Islet precursor cell (in vitro differentiated cells): ENCODE measurements at places on chromosomes 1 and 21.

DNA sequence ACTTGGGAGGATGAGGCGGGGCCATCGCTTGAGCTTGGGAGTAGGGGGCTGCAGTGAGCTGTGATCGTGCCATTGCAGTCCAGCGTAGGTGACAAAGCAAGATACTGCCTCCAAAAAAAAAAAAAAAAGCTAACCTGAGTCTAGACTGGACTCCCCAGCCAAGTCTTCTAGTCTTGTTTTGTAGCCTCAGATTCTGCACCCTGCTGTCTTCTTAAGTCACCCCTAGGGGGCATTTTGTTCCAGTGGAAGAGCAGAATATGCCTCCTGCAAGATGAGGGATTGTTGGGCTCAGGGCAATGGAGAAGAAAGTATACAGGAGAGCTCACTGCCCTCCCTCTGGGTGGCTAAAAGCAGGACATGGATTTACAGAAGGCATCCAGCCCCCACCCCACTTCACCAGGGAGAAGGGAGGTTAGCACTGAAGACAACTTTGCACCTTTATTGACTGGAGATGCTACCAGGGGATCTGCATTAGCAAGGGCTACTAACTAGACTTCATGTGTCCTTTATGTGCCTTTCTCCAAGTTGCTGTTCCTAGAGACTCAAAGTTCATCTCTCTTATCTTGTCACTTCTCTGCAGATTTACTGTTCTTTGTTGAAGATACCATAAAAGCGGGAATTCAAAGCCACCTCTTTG is 15.3 kb upstream of the RNF187 start:
- no peak for DNase-seq

DNA sequence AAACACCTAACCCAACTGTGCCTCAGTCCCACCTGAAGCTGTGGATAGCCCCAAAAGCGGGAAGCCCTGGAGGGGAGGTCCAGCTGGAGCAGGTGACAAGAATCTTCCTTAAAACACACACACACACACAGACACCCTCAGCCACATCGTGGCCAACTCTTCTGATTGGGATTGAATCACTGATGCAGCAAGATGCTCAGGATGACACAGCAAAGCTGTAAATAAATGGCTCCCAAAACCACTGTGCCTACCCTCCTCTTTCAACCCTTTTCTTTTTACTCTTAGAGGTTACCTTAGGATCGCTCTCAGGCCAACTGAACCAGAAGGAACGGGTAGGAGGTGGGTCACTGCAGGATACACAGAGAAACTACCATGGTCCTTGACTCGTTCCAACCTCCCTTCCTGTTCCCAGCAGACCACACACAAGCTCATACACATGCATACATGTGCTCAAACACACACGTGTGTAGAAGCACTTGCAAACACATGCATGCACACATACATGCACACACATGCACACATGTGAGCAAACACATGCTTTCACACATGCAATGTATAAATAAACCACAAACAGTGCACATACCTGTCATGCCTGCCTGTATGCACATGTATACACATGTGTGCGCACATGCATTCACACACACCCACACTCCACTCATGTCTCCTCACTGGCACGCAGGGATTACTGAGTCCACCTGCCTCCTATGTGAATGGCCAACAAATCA is 14.4 kb downstream of the CAPN9 start:
- no peak for DNase-seq

DNA sequence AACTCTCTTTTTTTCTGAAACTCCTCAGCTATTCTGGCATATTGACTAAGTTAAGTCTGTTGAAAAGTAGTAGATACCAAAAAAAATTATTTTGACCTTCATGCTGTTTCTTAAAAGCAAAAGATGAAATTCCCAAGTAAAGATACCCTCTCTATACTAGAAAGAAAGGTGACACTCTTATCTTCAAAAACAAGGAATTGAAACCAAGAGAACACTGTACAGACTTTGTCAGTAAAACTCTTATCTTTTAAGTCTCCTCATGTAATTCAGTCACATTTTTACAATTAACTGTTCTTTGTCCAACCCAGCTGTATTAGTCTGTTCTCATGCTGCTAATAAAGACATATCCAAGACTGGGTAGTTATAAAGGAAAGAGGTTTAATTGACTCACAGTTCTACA is 496.2 kb downstream of the LTN1 start:
- DNase-seq = no peak

DNA sequence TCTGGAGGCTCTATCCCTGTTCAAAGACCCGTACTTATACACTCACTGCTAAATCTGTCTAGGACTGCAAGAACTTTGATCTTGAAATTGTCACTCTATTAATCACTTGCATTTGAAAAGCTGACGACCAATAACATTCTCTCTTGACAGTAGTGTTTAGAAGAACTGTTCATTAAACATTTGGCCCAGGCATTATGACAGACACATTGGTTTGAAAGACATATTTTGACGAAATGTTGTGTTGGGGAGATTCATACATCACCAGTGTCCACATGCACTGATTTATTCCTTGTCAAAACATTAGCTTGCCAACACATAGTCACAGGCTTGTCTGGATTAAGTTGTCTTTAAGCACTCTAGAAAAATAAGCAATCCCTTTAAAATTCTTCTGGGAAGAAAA is 951.3 kb downstream of the ADGRL2 start:
- no peak for DNase-seq

DNA sequence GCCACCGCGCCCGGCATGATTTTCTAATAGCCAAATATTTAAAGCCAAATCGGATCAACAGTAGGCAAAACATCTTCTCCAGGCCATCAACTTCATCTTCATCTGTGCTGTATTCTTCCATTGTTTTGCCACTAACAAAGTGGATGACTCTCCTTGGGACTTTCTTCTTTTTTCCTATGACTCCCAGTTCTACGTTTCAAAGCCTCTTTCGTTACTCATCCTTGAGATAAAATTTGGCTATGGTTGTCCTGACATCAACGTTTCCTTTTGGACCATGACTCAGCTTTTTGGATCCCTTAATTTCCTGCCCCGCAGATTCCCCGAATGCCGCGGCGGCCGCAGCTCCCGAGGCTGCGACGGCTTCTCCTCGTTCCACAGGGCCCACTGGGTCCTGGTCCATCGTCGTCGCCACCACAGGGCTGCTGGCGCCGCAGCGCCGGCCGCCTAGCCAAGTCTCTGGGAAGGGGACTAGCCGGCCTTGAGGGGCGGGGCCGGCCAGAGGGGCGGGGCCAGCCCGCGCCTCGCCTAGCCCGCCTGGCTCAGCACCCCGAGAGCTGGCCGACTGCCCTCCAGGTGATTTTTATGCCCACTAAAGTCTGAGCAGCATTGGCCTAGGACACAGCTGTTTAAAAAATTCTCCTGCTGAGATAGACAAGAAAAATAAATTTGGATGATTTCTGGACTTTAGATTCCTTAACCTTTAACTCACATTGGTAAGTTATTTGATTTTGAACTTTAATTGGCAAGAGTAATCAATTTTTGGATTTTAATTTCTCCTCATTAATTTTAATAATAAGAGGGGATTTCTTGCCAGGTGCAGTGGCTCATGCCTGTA is 93.9 kb downstream of the ADCY10 start:
- DNase-seq = peak; percentile 98

DNA sequence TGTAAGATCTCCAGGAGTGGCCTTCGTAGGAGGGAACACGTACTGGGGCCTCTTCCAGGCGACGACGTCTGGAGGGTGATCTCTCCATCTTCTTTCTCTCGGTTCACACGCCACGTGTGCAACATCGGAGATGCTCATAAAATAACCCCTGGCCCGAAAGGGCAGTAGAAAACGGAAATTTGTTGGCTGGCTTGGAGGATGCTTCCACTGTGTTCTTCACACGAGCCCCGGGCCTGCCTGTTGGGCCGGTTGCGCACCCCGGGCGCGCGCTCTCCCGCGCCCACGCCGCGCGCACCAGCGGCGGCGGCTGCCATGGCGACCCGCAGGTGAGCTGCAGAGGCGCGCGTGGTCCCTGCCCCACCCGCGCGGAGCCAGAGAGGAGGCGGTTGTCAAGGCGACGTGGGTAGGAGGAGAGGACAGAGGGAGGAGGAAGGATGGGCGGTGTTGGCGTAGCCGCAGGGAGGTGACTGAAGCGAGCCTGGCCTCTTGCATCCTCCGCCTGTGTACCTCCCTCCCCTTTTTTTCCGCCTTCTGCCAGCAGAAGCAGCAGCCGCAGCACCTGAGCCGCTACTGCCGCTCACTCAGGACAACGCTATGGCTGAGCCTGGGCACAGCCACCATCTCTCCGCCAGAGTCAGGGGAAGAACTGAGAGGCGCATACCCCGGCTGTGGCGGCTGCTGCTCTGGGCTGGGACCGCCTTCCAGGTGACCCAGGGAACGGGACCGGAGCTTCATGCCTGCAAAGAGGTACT is at the start of gene ELAPOR1:
Gene ELAPOR1, plus strand, starts transcription at position 526 of the 752 bp plus-strand sequence. Its CDS starts 69 bp downstream, at position 595.
- peak; percentile 84 for DNase-seq

- peak; percentile 75 for DNase-seq
Observed at GRCh38 chr1:225657462-225657989, 4.6 kb upstream of the ENAH start.

- no peak for DNase-seq
Observed at GRCh38 chr1:46224966-46225365, 21.8 kb downstream of the LURAP1 start.

- no peak for DNase-seq
Observed at GRCh38 chr1:201021630-201022492, 1.7 kb downstream of the KIF21B start.

DNA sequence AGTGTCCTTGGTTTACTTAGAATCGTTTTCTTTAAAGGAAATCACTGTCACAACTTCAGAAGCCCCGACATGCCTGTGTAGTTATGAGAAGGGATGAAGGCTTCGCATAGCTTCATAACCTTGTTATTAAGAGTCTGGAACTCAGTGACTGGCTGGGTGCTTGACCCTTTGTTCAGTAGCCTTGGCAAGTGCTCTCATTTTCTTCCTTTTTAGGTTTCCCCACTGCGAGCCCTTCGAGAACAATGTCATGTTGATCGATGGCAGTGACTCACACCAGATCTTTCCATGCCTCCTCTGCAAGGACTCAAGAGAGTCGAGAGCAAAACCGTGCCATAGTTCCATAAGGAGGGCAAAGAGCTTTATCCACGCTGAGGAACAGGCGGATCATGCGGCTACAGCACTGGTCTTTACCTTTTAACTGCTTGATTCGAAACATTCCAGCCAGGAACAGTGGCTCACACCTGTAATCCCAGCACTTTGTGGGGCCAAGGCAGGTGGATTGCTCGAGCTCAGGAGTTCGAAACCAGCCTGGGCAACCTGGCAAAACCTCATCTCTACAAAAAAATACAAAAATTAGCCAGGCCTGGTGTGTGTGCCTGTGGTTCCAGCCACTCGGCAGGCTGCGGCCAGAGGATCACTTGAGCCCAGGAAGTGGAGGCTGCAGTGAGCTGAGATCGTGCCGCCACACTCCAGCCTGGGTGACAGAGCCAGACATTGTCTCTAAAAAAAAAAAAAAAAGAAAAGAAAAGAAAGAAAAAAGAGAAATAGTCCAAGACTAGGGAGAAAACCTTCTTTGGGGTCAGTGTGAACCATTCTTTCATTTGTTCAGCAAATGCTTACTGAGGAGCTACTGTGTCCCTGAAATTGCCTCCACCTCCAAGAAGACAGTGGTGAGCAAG is 95.4 kb upstream of the ERRFI1 start:
- peak; percentile 93 for DNase-seq

DNA sequence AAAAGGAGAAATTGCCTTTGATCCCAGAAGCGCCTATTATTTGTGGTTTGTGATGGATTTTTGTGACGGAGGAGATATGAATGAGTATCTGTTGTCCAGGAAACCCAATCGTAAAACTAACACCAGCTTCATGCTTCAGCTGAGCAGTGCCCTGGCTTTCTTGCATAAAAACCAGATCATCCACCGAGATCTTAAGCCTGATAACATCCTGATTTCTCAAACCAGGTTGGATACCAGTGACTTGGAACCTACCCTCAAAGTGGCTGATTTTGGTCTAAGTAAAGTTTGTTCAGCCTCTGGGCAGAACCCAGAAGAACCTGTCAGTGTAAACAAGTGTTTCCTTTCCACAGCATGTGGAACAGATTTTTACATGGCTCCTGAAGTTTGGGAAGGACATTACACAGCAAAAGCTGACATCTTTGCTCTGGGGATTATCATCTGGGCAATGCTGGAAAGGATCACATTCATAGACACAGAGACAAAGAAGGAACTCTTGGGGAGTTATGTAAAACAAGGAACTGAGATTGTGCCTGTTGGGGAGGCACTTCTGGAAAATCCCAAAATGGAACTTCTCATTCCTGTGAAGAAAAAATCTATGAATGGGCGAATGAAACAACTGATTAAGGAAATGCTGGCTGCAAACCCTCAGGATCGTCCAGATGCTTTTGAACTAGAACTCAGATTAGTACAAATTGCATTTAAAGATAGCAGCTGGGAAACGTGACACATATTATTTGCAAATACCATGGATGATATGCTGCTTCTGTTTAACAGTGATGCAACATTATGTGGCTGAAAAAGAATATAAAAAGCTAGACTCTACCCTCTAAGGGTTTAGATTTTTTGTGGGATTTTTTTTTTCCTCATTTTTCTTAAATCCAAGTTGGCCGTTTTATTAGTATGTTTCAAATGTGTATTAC is 10.5 kb downstream of the PDIK1L start:
- DNase-seq = no peak

GRCh38 chr1:96721053-96721415 is 550 bp upstream of the PTBP2 start:
- no peak for DNase-seq

DNA sequence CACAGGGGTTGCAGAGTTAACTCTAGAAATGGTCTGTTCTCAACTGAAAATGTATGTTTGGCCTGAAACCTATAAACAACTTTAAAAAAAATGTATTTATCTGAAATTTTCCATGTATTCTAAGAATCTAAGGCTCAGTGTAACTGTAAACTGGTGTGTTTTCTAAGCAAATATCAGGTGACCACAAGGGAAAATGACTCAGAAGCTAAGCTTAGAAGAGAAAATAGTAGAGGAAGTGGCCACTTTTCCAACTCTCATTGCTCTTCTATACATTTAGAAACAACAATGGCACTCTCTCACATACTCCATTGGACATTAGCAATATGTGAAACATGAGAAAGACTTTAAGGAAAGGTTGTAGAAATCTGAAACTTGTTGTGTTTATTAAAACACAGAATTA is 7.5 kb downstream of the TNFSF18 start:
- DNase-seq = no peak

DNA sequence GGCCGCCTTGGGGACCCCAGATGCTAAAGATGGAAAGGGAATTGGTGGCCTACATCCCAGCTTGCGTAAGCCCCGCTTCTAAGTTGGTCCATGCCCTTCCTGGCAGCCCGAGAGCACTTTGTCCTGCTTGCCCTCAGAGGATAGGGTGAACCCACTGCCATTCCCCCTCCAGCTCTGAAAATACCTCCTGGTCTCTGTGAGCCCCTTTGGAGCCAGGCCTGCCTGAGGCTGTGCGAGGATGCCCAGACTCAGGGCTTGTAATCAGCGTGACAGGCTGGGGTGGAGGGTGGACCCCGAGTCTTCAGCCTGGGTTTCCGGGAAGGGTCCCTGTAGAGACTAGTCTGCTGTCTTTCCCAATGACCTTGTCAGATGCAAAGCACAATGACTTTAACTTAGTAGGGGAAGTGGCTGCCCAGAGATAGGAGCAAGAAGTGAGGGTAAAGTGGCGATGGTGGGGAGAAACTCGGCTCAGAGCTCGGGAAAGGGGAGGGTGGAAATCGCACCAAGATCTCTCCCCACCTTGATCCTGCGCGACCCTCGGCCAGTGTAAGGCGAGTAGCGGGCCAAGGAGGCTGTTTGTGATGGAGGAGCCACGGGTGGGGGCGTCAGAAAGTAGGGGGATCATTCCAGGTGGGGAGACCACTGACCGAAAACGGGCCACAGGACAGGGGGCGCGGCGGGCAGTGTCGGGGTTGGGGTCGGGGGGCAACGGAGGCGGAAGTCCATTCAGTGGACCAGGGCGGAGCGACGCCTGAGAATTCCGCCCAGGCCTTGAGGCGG is 2.7 kb upstream of the HES3 start:
- DNase-seq = peak; percentile 47

- DNase-seq = peak; percentile 68
Observed at GRCh38 chr1:8660411-8660828, 157.0 kb downstream of the RERE start.
